ENCODE measurements at places on chromosomes 13 and 19. TPM values are rescaled to one million over a fixed set of nuclear protein-coding genes. Genes with fewer than 3 reads are reported as not detected.

PLK5 gene
- total RNA-seq = not detected

ZNF540 gene
- total RNA-seq = not detected

ATP12A gene
- not detected for total RNA-seq

ZNF808 gene
- 0.34 TPM for total RNA-seq

DENND1C gene
- 0.56 TPM for total RNA-seq

ASPDH gene
- total RNA-seq = not detected

VSTM2B gene
- total RNA-seq = not detected

NDFIP2 gene
- 20.7 TPM for total RNA-seq

CEACAM6 gene
- 30.9 TPM for total RNA-seq

ZNF607 gene
- 4.9 TPM for total RNA-seq

Measured in A549 treated with DMSO at 1 μM for 4 hours (cell line).